ENCODE measurements at places on chromosomes 1 and 21.

DNA sequence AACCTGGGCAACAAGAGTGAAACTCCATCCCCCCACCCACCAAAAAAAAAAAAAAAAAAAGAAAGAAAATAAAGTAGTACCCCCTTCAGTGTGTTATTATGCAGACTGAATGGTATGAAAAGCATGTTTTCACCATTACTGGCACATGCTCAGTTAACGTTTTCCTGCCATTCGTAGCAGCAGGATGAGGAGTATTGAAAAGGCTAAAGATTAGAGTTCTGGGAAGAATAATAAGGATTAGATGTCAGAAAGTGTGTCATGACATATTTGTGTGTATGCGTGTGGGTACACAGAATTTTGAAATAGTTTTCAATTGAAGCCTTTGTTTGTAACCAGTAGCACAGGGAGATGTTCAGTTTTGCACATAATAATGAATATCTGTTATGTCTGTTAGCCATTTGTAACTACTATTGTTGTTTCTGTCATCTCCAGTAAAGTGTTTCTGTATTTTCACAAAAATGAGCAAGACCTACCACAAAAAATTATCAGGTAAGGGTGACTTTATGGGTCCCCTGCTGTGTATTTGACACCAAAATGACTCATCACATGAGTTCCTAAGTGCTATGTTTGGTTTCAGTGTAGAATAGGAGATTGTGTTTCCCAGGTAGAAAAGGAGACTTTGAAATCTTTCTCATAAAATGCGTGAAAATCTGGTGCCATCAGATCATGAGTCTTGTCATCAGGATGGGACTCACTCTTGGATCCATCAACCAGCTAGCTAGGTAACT, 358.9 kb downstream of the DISC1 start:
- H3K27me3 ChIP-seq, result no peaks in the 10 kb centered on the region
- no peak for DNase-seq
- H3K4me1 ChIP-seq, result no peaks in the 10 kb centered on the region
- H3K27ac ChIP-seq, result no peak overlapping the region

GRCh38 chr1:206856674-206857464, 8.6 kb upstream of the IL20 start:
- H3K36me3 ChIP-seq, result no peaks in the 10 kb centered on the region
- H3K4me3 ChIP-seq, result no peak overlapping the region
- H3K27ac ChIP-seq, result no peak overlapping the region
- DNase-seq, result no peak

- H3K36me3 ChIP-seq, result no peaks in the 10 kb centered on the region
- no peak overlapping the region for H3K27ac ChIP-seq
- H3K27me3 ChIP-seq, result peaks cover 7% of the 10 kb centered on the region
- H3K4me3 ChIP-seq, result no peak overlapping the region
- H3K4me1 ChIP-seq, result no peaks in the 10 kb centered on the region
- DNase-seq, result no peak
Observed at GRCh38 chr21:45848805-45849204, 132.8 kb upstream of the COL6A1 start.

- H3K27me3 ChIP-seq, result no peaks in the 10 kb centered on the region
- H3K4me1 ChIP-seq, result no peaks in the 10 kb centered on the region
- H3K4me3 ChIP-seq, result no peak overlapping the region
- DNase-seq, result no peak
Observed at GRCh38 chr1:54357967-54358366, 48.2 kb downstream of the SSBP3 start.

DNA sequence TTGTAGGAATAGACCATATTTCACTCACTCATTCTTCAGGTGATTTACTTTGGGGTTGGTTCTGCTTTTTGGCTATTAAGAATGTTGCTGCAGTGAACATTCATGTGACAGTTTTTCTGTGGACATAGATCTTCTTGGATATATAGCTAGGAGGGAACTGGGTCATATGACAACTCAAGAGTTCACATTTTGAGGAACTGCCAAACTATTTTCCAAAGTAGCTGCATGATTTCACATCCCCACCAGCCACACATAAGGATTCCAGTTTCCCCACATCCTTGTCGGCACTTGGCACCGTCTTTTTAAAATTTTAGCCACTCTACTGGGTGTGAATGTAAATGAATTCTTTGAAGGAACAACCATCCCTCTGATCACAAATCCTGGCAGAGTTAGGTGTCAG, 126.0 kb downstream of the PRDM2 start:
- no peaks in the 10 kb centered on the region for H3K36me3 ChIP-seq
- DNase-seq, result no peak
- H3K4me3 ChIP-seq, result no peak overlapping the region
- no peaks in the 10 kb centered on the region for H3K27me3 ChIP-seq

- H3K36me3 ChIP-seq, result no peaks in the 10 kb centered on the region
- no peak overlapping the region for H3K4me3 ChIP-seq
- H3K27me3 ChIP-seq, result no peaks in the 10 kb centered on the region
- no peak for DNase-seq
- H3K27ac ChIP-seq, result no peak overlapping the region
Observed at GRCh38 chr21:39094087-39094780, 89.0 kb downstream of the PSMG1 start.

DNA sequence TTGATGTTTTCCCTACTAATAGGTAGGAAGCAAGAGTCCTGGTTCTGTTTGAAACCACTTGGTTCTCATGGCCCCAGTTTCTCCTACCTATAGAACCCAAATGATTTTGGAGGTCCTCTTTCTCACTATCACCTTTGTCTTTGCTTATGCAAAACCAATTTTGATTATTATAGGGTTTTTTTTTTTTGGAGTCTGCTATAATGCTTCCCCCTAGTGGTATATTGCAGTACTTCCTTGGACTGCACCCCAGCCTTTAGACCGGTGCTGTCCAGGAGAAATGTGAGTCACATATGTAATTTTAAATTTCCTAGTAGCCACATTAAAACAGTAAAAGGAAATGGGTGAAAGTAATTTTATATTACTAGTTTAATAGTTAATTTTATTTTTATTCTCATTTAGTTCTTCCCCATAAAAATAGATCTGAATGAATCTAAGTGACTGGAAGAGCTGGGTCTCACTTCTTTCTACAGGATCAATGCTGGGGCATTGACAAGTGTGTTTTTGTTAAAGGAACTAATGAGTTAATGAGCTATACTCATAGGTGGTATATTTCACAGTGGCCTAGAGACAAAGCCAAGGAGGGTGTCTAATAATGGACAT, 10.6 kb downstream of the FCMR start:
- H3K36me3 ChIP-seq, result no peaks in the 10 kb centered on the region
- DNase-seq, result peak; percentile 45
- no peak overlapping the region for H3K27ac ChIP-seq
- peaks cover 21% of the 10 kb centered on the region for H3K27me3 ChIP-seq

DNA sequence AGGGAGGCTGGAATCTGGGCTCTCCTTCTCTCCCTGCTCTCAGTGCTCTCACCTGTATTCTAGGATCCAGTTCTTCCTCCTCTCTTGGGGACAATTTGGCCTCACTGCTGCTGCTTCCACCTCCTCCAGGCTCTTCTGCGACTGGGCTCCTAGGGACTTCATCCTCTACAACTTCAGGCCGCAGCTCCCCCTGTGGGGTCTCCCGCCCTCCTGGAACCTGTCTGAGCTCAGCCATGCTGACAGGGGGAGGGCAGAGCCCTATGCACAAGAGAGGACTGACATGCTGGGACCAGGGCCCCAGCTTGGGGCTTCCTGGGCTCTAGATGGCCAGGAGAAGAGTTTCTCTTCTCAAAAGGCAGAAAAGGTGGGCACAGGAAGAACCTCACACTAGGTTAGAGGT, 1.0 kb downstream of the SH3BP5L start:
- peaks cover 15% of the 10 kb centered on the region for H3K4me1 ChIP-seq
- H3K27me3 ChIP-seq, result no peaks in the 10 kb centered on the region
- peak overlapping the region; percentile 87 for H3K4me3 ChIP-seq

- H3K4me1 ChIP-seq, result no peaks in the 10 kb centered on the region
- H3K27ac ChIP-seq, result no peak overlapping the region
- no peaks in the 10 kb centered on the region for H3K36me3 ChIP-seq
- DNase-seq, result no peak
Observed at GRCh38 chr1:147086129-147086528, 86.1 kb downstream of the PRKAB2 start.

DNA sequence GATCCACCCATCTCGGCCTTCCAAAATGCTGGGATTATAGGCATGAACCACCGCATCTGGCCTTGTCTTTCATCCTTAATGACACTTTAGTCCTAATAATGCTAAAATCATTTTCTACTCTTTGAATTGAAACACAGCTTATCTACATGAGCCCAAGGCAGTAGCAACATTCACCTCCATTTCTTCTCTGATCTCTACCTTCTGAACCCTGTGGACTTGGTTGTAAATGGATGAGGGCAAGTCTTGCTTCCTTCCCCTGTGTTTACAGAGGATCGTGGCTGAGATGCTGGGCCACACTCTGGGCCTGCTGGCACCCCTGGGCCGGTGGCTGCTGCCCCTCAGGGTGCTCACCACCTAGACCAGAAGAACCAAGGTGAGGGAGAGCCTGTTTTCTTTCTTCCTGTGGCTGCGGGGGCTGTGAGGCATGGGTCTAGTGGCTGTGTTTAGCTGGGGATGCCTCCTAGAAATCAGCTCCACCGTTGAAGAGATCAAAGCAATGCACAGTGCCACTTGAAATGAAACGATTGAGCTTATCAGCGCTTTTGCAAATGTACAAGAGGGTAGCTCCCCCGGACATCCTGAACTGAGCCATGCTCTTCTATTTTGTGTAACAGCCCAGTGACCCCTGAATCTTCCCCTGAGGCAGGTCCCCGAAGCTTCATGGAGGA, 32.2 kb upstream of the LGALS8 start:
- DNase-seq, result no peak
- H3K4me1 ChIP-seq, result peaks cover 28% of the 10 kb centered on the region
- H3K36me3 ChIP-seq, result no peaks in the 10 kb centered on the region
- no peak overlapping the region for H3K4me3 ChIP-seq

GRCh38 chr1:1627829-1628753, 3.9 kb upstream of the MMP23B start:
- no peak overlapping the region for H3K4me3 ChIP-seq
- H3K27ac ChIP-seq, result no peak overlapping the region
- no peak for DNase-seq
- H3K4me1 ChIP-seq, result no peaks in the 10 kb centered on the region
- H3K27me3 ChIP-seq, result no peaks in the 10 kb centered on the region

DNA sequence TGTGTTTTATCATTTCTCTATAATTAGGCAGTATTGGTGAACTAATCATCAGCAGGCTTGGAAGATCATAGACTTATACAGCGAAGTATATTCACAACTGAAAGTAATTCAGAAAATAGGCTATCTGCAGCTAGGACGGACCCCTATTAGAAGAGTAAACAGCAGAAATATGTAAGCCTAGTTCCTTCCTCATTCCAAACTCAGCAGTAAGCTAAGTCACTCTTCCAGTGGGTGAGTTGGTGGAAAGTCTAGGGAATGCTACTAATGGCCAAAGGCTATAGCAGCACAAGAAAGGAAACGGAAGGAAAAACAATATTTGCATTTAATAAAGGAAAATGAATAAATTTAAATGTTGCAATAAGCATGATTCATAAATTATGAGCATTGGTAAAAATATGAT, 918.1 kb upstream of the TMPRSS15 start:
- no peak overlapping the region for H3K4me3 ChIP-seq
- H3K27ac ChIP-seq, result no peak overlapping the region
- H3K27me3 ChIP-seq, result no peaks in the 10 kb centered on the region
- H3K4me1 ChIP-seq, result no peaks in the 10 kb centered on the region
- no peak for DNase-seq
